Anterior cingulate cortex (tissue), 58 donors: ENCODE measurements at places on chromosomes 1 and 21.

DNA sequence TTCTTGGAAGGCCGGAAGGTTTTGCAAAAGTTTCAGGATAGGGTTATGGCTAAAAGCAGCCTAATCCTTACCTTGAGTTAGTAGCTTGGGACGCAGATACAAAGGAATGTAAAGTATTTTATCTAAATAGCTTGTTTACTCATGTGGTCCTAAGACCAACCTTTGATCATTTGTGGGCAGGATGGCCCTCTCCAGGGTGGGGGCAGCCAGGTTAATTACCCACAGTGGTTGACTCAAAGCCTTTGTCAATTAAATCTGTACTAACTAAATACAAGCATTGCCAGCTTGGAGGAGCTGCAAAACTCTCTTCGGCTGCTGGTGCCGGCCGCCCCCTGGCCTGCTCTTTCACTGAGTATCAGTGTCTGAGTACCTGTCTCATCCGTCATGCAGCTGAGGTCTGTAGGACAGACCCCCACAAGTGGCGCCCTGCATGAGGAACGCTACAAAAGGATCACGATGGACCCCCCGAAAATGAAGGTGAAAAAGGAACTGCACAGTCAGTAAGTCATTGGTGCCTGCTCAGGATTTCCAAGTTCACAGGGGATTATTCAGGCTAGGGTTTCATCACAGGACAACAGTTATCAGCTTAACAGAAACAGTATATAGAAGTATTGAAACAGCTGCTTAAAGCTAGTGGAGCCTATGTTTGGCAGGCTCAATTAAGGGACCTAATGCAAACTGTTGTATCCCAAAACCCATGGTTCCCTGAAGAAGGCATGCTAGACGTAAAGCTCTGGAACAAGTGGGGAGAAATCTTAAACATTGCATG lies 212.5 kb upstream of the MAP1LC3C start:
- DNase-seq = no peak

- no peak for DNase-seq
Observed at GRCh38 chr1:53615101-53615500, 123.9 kb downstream of the GLIS1 start.

- no peak for DNase-seq
Observed at GRCh38 chr1:215529111-215529510, 38.0 kb upstream of the KCTD3 start.

- DNase-seq = no peak
Observed at GRCh38 chr1:162973381-162973795, 95.8 kb upstream of the RGS4 start.

DNA sequence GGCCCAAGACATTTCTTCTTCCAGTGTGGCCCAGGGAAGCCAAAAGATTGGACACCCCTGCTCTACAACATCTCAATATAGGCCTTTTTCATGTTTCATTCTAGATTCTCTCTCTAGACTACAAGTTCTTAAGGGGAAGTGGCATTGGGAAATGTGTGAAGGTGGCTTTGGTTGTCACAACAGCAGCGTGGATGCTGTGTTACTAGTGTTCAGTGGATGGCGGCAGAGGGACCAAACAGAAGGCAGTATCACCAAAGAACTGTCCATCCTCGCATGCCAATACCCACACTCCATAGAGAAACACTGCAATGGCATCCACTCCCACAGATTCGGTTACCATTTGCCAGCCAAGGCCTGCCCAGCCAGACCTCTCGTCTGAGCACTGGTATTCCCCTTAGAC lies 24.3 kb upstream of the IFNAR2 start:
- DNase-seq = no peak

GRCh38 chr1:158607296-158607695 lies 2.2 kb downstream of the OR10Z1 start:
- DNase-seq = no peak

DNA sequence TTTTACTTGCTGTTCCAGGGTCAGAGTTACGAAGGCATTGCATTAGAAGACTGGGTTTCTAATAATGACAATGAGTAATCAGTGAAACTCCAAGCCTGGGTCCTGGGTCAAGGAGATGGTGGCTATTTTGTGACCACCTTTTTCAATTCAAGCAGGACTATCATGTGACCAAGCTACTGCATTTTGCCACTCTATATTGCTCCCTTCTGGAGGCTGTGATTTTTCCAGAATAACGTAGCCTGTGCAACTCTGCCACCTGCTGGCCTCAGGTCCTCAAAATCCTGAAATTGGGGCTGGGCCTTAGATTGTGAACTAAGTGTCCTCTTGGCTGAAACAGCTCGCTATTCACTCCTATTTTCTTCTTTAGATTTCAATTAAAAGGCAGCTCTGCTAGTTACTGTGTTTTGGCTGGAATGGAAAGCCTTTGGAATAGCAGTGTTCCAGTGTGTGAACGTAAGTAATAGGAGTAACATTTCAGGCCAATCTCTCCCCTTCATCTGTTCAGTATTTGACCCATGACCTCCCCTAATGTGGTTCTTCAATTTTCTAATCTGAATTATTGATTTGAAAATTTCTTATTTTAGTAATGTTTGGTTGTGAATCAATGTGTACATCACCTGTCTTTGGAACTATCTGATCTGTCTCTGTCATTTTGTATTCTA lies 52.9 kb upstream of the CD46 start:
- DNase-seq = peak; percentile 10

- no peak for DNase-seq
Observed at GRCh38 chr1:154714638-154715037, 106.7 kb upstream of the ADAR start.

GRCh38 chr1:100622966-100623762 lies 85.2 kb downstream of the GPR88 start:
- no peak for DNase-seq
